NCI-H526 (cell line): ENCODE measurements at places on chromosomes 16 and 17.
A peak's percentile ranks its signal among the peaks of the same experiment; 100 is the strongest.

GRCh38 chr16:89363621-89364393, 126.6 kb downstream of the ANKRD11 start:
- no peak for DNase-seq

DNA sequence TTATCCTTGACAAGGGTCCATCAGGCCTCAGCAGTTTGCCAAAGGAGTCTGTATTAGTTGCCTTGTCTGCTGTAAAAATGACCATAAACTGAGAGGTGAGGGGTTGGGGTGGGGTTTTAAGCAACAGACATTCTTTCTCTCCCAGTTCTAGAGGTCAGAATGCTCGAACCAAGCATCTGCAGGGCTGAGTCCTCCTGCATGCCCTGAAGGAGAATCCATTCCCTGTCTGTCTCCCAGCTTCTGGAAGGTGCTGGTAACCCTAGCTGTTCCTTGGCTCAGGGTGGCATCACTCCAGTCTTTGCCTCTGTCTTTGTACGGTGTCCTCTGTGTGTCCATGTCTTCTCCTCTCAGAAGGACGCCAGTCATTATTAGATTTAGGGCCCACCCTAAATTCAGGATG, 17.5 kb upstream of the IRF8 start:
- DNase-seq = no peak

DNA sequence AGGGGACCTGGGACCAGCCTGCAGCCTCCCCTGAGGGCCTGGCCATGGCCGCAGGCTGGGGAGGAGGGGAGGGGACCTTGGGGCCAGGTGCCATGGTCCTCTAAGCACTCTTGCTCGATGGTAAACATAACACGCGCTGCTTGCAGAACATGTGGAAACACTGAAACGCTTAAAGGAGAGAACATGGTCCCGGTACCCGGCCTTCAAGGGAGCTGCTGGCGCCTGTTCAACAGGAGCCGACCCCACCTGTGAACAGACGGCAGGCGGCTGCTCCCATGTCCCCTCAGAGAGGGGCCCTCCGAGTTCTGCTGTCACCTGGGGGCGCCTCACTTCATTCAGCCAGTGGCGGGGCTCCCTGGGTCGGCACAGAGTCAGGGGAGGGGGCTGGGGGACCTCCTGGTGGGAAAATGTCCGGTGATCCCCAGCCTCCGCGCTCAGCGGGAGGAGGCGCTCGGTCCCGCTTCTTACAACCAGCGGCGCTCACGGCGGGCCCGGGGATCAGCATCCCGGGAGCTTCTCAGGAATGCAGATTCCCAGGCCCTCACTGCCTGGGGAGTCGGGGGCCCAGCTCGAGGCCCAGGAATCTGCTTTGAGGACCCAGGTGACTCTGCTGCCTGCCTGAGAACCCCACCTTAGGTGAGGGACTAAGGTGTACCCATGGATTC, 854 bp upstream of the SSTR5 start:
- DNase-seq = peak; percentile 27

DNA sequence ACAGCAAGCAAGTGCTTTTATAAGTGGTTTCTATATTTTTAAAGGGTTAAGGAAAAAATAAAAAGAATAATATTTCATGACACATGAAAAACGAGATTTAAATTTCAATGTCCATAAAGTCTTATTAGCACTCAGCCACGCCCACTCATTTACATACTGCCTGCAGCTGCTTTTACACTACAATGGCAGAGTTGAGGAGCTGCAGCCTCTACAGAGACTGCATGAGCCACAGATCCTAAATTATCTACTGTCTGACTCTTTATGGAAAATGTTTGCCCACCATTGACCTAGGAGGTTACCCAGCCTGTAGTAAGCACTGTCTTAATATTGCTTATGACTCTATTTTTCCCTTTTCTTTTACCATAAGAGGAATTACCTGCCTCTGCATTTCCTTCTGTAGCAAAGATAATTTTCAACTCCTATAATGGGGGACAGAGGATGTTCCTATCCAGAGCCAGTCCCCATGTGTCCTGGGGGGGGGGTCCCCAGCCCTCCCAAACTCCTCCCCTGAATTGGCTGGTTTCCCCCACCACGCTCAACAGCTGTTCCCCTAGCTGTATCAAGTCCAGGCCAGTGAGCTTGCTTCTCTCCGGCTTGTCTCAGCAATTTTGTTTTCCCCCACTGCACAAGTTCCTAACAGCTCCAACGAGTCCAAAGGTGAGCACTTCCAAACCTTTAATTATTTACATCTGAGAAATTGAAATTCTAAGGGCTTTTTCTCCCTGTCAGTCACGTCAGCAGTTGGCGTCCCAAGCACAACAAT, 139.4 kb upstream of the ERCC4 start:
- peak; percentile 59 for DNase-seq

DNA sequence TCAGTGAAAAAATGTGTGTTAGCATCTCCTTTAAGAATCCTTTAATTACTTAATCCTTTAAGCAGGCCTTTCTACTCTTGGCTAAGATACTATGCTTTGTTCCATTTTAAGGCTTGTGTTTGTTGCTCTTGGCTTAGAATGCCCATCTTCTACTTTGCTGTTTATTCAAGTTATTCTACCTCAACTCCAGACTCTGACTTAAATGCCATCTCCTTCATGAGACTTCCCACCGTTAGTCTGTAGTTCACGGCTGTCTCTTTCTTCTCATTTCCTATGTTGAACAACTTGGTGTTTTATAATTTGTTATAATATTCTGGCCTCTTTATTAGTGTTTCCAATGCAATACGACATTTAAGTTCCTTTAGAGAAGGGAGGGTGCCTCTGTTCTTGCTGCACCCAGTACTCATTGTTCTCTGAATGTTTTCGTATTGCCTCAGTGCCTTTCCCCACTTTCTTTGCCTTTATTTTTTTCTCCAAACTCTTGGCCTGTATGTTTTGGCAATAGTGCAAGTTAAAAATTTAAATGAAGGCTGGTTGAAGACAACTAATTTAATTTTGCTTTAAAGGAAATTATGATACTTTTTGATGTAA, 6.1 kb upstream of the KRT10 start:
- DNase-seq = no peak

DNA sequence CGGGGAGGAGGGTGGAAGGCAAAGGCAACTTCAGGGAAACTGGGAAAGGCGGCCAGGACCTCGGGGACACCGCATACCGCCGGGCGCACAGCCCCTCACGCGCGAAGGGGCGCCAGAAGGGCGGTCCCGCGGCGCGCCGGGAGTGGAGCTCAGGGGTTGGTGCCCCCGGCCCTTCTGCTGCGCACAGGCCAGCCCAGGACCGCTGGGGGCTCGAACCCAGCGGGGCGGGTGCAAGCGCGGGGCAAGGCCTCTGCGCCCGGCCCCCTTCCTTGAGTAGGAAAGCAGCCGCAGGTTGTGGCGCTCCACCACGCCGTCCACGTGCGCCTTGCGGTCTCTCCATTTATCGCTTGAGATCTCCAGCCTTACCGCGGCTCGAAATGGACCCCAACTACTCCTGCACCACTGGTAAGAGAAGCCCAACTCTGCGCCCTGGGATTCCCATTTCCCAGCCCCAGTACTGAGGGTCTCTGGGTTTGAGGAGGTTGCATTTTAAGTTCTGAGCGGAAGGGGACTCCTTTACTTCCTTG, 3.0 kb upstream of the MT1A start:
- DNase-seq = no peak

GRCh38 chr16:35744726-35745125, 2285.3 kb downstream of the TP53TG3F start:
- no peak for DNase-seq

DNA sequence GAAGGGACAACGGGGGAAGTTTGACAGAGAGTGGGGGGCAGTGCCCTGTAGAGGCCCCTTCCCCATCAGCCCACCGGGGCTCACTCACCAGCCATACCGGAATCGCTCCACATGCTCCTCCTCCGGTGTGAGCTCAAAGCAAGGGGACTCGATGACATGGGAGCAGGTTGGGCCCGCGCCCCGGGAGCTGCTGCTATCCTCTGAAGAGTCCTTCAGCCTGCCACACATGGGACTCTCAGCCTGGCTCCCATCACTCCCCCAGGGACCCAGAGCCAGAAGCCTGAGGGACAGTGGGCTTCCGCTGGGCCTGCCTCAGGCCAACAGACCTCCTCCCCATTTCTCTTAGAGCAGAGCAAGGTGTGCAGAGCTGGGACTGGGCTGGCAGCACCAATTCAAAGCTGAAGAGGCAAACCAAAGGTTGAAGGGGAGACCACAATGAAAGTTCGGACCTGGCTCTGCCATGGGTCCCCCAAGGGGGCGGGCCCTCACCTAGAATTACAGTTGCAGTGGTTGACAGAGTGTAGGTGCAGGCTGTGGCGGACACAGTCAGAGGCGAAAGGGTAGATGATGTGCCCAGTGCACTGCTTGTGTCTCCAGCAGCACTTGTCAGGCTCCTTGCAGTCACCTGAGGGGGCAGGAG, 7.3 kb downstream of the PROCA1 start:
- no peak for DNase-seq

DNA sequence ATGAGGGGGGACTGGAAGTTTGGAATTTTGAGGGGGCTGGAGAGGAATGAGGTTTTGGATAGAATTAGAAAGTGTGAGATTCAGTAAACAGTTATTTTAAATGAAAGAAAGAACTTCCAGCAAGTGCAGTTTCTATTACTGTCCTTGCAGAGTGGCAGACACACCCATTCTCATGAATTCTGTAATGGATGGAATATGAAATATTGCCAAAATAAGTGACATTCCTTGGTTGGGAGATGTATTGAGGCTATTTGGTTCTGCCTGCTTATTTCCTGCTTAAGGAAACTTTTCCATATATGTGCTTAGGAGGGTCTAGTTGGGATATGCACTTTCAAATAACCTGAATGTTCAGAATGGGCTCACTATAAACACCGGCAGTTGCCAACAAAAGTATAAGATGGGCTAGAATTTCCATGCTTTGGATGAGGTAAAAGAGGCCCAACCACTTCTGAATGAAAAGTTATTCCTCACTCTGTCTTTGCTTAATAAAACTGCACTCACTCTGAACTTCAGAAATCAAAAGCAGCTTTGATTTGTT, 434.4 kb downstream of the CA10 start:
- no peak for DNase-seq

- no peak for DNase-seq
Observed at GRCh38 chr17:40015005-40015997, at the start of gene CSF3. TSS of gene CSF3 (plus strand) at chr17:40015440. CDS start at chr17:40015475, 35 bp downstream.

- DNase-seq = no peak
Observed at GRCh38 chr16:59596693-59597092, 862.6 kb upstream of the GOT2 start.

- DNase-seq = no peak
Observed at GRCh38 chr16:27330542-27330941, 16.8 kb downstream of the IL4R start.

DNA sequence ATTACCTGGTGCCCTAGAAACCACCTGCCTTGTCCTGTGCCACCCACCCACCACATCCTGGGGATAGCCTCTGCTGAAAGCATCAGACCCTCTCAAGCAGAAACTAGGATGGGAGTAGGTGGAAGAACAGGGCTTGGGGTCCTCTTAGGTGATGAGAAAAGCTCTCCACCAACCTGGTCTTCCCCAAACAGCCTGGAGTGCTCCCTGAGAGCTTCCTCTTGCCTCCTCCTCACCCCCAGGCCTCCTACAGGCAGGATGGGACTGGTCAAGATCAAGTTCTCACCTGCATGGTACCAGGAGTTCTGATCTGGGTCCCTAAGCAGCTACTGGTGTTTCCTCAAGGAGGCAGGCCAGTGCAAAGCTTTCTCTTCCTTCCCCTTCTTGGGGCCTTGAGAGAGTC, 15.4 kb downstream of the WNT9B start:
- DNase-seq = no peak

DNA sequence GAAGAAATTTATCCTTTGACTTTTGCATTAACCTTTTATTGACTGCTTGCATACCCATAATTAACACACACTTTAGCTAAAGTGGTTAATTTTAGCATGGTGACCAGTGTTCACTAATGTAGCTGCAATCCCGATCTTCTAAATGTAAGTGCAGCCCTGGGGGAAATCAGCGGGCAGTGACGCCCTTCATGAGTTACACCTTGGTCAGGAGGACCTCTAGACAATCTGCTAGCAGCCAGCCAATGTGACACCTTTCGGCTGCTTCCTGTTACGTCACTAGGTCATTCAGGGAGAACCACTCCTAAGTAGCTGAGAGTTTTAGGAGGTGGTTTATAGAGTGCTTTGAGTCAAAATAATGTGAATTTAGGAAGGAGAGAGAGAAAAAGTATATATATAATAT, 180.5 kb downstream of the IRX3 start:
- no peak for DNase-seq

GRCh38 chr16:49854796-49855203, 1.1 kb downstream of the ZNF423 start:
- DNase-seq = no peak

GRCh38 chr17:27518545-27519521, 62.6 kb downstream of the KSR1 start:
- no peak for DNase-seq

- no peak for DNase-seq
Observed at GRCh38 chr16:29825145-29826044, 5.1 kb downstream of the MVP start.

GRCh38 chr16:86025706-86026105, 126.7 kb downstream of the IRF8 start:
- no peak for DNase-seq

DNA sequence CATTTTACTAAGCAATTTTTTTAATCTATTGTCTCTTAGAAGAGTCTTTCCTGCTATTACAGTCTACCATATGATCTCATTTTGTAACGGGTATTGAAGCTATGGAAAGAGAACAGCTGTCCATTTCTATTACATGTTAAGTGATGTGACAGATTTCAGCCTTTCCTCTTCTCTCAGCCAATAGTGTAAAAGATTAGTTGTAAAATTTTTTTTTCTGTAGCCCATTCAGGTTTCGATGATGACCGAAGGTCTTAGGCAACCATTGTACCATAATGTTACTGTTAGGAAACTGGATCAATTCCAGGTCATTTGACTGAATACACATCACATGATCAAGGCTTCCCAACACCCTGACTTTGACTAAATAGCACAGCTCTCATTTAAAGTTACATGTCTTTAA, 147.6 kb upstream of the HLF start:
- DNase-seq = peak; percentile 66
